Stimulated activated CD4-positive, alpha-beta T cell treated with anti-CD3 and anti-CD28 coated beads, Interleukin-12 subunit alpha, Interleukin-12 subunit beta, amount 100 ng/mL, for 24 hours (primary cell): ENCODE measurements at places on chromosomes 5 and 9.

- no peak for DNase-seq
Observed at GRCh38 chr5:40405996-40406740, 273.5 kb upstream of the PTGER4 start.

DNA sequence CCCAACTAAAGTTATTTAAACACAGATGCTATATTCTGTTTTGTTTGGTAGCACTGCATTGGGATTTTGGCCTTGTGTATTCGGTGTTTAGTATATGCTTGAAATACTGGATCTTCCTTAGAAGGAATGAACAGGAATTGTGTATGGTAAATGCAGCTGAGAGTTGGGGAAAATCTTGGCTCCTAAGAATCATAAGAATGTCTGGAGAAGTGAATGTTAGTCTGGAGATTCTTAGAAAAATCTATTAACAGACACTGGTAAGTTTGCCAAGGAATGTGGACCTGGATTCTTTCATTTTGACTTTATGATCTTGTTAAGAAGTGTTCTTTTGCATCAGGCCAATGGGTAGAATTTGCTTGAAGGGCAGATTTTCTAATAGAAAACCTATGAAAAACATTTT is 38.9 kb downstream of the SNX30 start:
- no peak for DNase-seq

DNA sequence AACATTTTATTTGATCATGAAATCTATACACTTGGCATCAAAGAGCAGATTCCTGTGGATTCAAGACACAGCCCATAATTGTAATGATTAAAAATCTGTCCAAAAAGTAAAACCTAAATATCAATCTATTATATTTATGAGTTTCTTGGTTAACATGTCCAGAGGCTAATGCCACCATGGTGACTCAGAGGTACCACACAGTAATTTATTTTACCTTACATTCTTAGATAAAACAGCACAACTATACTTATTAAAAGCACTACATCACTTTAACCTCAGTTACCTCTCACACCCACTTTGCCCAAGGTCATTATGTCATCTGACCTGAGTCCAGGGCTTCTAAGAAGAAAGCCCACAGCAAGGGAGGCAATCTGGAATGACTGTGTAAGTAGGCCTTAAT is 519.2 kb downstream of the RASEF start:
- no peak for DNase-seq

- no peak for DNase-seq
Observed at GRCh38 chr9:25513509-25514033, 164.7 kb downstream of the TUSC1 start.
